Breast epithelium (tissue), 4 donors: ENCODE measurements at places on chromosomes 1 and 21.
A peak's percentile ranks its signal among the peaks of the same experiment; 100 is the strongest.

- DNase-seq = no peak
Measured at GRCh38 chr1:203210988-203211387, 18.5 kb downstream of the CHIT1 start.

DNA sequence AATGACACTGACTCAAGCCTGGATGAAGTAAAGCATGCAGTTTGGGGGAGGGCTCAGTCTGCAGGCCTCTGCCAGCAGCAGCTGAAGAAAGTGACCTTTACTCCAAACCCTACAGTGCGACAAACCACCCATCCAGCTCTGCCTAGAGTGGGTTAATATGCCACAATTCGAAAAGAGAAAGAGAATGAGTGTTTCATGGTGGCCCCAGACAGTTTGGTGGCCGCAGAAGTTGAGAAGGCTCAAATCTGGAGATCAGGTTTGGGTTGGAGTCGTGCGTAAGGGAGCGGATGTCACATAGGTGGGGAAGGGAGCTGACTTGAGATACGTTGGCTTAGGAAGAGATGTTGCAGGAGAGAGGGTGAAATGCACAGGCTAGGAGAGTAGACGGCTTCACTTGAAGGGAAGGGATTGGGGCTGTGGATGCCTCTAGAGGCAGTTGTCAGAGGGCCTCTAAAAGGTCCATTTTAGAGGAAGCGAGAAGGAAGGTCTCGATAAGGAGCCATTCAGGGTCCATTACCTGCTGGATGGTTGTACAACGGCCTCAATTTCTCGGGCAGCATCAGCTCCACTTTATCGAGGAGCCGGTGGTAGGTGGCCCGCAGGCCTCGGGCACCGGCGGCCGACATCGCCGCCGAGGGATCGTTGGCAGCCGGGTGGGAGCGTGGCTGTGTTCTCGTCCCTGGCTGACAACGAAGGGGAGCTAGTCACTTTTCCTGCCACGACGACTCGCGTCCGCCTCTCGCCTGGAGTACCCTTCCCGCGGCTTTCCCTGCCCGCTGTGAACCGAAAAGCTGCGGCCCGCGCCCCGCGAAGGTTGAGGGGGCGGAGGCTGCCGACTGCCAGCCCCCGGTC is 1.0 kb upstream of the DCAF6 start:
- no peak for DNase-seq

GRCh38 chr1:161038523-161039153 is at the start of gene TSTD1:
TSS of gene TSTD1 (minus strand) at chr1:161038964. CDS start at chr1:161038889, 75 bp downstream.
- peak; percentile 72 for DNase-seq

GRCh38 chr1:103509250-103509649 is 16.2 kb upstream of the RNPC3 start:
- DNase-seq = no peak

DNA sequence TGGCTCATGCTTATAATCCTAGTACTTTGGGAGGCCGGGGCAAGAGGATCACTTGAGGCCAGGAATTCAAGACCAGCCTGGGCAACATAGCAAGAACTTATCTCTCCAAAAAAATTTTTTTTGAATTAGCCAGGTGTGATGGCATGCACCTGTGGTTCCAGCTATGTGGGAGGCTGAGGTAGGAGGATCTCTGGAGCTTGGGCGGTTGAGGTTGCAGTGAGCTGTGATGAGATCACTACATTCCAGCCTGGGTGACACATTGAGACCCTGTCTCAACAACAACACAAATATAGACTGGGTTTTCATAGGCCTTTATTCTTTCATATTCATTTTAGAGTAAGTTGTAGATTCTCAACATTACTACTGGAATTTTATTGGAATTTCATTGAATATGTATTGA is 12.8 kb downstream of the MED18 start:
- DNase-seq = no peak

GRCh38 chr1:211017075-211017718 is 116.8 kb downstream of the KCNH1 start:
- DNase-seq = no peak

DNA sequence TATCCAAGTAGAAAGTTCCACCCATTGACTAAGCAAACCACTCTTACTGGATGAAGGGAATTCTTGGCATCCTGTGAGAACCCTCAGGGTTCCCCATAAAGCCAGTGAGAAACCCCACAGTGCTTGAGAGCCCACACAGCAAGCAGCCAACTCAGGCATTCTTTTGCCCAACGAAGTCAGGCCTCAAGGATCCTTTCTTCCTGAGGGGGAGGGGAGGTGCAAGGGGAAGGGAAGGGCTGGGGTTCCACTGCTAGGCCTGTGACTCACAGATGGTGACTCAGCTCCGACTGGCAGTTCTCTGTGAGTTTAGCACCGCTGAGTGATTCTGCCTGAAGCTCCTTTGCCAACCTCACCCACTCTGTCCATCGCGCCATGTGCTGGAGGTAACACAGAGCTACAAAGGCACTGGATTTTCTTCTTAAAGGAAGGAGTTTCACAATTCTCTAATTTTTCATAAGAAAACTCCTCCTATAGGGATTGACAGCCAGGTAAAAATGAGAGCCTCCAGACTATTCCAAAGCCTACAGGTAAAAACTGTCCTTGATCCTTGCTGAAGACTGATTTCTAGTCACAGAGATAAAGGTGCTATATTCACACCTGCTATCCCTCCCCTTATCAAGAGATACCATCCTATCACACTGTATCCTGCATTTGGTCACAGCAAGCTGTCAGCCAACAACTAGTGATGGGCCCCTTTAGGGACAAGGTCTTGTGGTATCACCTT is 4.8 kb downstream of the ENO1 start:
- peak; percentile 80 for DNase-seq

DNA sequence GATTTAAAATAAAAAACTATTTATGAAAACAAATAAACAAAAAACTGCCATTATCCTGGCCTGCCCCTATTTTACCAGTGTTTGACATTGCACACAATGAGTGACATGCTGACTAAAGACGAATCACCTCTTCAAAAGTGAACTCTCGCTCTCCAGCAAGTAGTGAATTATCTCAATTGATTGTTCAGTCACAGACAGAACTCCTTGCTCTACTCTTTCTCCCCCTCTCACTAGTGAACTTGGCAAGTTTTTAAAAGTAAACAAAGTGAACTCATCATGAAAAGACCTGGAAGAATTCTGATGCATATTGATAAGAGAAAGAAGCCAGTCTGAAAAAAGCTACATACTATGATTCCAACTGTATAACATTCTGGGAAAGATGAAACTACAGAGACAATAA is 4.7 kb upstream of the C1orf52 start:
- no peak for DNase-seq

DNA sequence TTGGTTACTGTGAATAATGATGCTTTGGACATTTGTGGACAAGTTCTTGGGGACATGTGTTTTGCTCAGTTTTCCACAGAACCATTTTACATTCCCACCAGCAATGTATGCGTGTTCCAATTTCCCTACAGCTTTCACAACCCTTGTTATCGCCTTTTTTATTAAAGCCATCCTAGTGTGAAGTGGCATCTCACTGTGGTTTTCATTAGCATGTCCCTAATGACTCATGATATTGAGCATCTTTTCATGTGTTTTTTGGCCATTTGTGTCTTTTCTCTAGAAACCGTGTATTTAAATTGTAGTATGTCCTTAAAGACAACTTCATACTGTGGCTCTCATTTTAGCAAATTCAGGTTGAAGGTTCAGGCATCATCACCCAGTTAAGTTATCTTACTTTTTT is 132.1 kb downstream of the TGFBR3 start:
- DNase-seq = no peak

GRCh38 chr1:177255411-177255810 is 84.7 kb downstream of the BRINP2 start:
- DNase-seq = no peak

- DNase-seq = no peak
Measured at GRCh38 chr1:39043513-39043912, 17.4 kb downstream of the NDUFS5 start.

GRCh38 chr1:204443871-204444581 is 32.4 kb upstream of the PPP1R15B start:
- DNase-seq = no peak

- no peak for DNase-seq
Measured at GRCh38 chr1:180527101-180527669, 24.8 kb upstream of the ACBD6 start.

DNA sequence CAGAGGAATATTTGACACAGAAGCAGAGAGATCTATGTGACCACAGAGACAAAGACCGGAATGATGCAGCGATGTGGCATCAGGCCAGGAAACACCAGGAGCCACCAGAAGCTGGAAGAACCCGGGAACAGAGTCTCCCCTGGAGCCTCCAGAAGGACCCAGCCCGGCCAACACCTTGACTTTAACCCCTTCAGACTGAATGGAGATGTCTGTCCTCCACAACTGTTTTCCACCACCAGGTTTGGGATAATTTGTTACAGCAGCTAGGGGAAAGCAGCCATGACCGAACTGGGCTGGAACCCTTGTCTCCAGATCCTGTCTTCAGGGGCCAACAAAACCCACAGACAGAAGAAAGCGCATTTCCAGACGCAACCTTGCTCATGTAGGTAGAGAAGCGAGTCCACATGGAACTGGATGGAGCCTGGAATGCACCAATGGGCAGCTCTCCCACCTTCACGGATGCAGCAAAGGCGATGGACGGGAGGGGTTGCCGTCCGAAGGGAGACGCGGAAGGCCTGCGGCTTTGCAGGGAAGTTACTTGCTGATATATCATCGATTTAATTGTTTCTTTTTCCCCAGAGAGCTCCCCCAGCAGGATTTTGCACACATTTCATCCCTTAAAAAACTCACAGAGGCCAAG is 396.6 kb downstream of the NPHP4 start:
- no peak for DNase-seq

DNA sequence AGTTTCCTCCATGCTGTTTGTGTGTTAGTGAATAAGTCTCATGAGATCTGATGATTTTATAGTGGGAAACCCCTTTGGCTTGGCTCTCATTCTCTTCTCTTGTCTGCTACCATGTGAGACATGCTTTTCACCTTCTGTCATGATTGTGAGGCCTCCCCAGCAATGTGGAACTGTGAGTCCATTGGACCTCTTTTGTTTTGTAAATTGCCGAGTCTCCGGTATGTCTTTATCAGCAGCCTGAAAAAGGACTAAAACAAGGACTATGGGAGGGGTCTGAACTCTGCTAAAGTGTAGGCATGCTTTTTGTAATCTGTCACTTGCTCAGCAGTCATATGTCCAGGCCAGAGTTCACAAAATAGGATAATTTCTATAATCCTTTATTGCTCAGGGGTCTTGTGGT is 164.0 kb upstream of the SNX7 start:
- no peak for DNase-seq

DNA sequence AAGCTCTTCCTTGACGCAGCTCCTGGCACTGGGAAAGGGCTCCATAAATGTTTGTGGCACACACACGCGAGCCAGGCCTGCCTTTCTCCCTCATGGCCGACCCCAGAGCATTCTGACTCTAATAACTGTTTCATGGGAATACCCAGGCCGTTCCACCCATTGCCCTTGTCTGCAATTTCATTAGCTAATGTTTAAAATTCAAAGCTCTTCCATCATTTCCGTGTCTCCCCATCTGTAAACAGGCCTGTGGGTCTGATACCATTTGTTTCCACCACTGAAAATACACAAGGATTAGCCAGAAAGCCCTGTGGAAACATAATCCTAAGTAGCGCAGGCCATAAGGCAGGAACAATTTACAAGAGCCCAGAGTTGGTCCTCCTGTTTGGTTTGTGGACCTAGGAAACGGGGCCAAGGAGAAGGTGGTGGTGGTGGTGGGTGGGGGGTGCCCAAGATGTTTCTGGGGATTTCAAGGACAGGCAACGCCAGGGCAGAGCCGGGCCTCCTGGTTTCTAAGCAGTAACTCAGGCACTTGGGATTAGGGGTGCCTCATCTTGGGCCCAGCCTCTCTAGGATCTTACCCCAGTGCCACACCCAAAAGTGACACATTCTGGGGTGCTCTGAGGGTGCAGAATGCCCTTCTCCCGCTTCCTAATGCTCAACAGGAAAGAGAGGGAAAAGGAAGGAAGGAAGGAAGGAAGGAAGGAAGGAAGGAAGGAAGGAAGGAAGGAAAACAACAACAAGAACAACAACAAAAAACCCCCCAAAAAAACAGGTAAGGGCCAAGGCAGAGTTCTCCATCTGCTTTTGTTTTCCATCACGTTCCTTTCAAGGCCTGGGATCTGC is 79.4 kb downstream of the SSBP3 start:
- no peak for DNase-seq

DNA sequence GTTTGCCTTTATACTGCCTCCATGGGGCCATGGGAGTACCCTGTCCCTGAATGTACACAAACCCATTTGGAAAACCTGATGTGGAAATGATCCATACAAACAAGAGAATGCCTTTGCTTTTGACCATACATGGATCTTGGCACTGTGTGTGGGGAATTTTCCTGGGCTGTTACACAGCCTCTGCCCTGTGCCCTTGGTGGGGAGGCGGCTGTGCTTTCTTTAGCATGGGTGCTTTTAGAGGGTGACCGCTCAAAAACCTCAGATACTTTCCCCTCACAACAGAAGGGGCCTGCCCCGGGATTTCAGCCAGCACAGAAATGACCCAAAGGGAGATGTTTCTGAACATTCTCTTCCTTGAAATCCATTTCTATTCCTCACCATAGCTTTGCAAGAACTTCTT is 194.8 kb downstream of the LMO4 start:
- no peak for DNase-seq
